Esophagus mucosa (tissue), 1 donor: ENCODE measurements at places on chromosomes 5 and 9. TPM values are rescaled to one million over a fixed set of nuclear protein-coding genes. Genes with fewer than 3 reads are reported as not detected.

- ATAC-seq, result no peak
These were observed 10.0 kb upstream of the SEPTIN8 start for GRCh38 chr5:132787076-132787475.

DNA sequence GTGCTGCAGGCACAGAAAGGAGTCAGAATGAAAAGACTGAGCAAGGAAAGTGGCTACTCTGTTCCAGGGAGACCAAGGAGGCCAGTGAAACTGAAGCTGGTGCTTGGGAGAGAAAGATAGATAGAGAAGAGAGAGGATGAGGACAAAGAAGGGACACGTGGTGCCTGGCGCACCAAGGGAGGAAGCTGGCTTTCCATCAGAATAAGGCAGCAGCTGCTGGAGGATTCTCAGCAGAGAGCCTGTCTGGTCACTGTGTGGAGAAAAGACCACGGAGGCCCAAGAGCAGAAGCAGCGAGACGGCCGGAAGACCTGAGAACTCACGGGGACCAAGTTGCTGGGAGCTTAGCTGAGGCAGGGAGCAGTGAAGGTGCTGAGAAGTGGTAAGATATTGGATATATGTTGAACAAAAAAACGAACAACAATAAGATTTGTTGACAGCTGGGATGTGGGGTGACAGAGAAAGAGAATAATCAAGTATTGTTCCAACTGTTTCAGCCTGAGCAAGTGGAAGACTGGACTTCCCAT, 116.1 kb downstream of the SEMA5A start:
- no peak for ATAC-seq

- no peak for ATAC-seq
These were observed 42.0 kb upstream of the ALDH1B1 start for GRCh38 chr9:38350529-38350928.

DNA sequence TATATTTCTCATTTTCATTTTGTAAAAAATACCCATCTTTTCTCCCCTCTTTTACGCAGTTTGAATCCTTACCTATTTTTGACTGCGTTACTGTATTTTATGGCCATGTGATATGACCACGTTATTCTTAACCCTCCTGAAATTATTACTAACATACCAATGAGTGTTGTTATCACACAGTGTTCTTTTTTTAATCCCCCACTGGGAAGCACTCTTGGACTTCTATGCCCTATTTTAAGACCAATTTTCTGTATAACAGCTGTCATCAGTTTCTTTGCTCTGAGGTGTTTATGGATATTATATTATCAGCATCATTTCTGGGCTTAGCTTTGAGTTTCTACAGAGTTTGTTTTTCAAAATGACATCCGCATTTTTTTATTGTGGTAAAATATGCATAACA, 71.1 kb downstream of the CFAP95 start:
- ATAC-seq, result no peak

GRCh38 chr5:177500685-177501522, 3.5 kb upstream of the PDLIM7 start:
- ATAC-seq, result no peak

DNA sequence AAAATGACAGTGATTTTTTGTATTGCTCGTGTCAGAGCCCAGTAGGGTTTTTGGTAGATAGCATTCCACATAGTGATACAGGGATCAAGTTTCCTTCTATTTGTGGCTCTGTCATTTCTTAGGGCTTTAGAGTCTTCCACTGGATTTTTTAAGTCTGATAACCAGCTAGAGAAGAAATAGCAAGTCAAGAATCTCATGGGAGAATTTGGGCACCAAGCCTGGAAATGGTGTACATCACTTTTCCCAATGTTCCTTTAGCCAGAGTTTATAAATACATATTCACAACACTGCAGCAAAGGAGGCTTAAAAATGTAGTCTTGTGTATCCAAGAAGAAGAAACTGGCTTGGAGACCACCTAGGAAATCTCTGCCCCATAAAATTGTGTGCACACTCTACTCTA, 647.1 kb upstream of the KLF4 start:
- no peak for ATAC-seq

GRCh38 chr5:1847056-1847455, 35.7 kb downstream of the IRX4 start:
- ATAC-seq, result no peak

DNA sequence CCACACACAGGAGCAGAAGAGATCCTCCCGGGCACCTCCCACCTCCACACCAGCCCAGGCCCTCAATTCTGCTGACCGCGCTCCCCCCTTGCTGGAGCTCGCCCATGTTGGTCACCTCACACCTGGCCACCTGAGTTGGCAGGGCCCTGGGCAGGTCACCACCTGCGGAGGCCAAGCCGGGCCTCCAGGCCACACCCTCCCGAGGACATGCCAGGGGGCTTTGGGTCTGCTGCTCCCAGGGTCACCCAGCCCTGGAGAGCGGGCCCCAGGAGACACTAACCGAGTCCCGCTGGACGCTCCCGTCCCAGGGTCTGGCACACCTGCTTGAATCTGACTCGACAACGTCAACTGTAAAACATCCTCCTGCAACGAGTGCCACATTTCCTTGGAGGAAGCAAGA, 2.1 kb downstream of the SOHLH1 start:
- no peak for ATAC-seq

GRCh38 chr5:108143581-108143980, 238.3 kb downstream of the FBXL17 start:
- no peak for ATAC-seq

DNA sequence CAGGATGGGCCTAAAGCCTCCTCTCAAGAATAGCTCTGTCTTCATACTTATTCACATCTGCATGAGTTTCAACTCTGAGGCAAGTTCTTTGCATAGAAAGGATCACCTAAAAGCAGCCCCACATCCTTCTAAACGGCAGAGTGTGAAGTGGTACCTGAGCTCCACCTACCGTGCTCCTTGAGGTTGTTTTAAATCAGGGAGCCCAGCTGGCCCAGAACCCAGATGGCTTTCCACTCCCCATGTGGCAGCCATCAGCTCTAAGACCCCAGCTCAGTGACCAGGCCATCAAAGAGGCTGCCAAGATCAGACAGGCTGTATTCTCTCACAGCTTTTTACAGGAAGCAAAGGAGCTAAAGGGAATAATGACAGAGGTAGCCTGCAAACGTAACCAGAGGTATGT, 299.3 kb downstream of the RASEF start:
- no peak for ATAC-seq

DNA sequence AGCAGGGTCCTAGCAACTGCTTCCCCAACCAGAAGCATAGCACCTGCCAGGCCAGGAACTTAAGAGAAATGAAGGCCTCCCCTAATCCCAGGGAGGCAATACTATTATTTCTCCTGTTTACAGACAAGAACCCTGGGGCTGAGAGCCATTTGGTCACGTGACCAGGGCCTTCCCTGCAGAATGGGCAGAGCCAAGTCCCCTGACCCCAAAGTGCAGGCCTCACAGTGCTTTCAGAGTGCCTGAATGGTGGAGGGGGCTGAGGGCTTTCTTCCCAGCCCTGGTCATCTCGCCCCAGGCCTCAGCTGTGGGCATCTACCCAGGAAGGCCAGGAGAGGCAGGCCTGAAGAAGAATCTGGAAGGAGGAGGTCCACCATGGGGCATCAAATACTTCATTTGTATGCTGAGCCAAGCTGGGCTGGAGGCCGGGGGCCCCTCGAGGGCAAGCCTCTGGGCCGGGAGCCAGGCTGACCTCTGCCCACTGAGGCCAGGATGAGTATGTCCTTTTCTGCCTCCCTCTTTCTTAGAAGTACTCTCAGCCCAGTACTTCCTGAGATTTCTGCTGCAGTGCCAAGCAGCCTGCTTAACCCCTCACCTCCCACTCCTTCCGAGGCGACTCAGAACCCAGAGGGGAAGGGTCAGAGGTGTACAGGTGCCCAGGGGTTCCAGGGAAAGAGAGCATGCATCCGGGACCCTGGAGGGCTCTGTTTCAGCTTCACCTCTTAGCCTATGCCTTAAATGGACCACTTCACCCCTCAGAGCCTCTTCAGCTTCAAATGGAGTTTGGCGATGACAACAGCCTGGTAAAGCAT, 18.9 kb upstream of the DUSP1 start:
- no peak for ATAC-seq

DNA sequence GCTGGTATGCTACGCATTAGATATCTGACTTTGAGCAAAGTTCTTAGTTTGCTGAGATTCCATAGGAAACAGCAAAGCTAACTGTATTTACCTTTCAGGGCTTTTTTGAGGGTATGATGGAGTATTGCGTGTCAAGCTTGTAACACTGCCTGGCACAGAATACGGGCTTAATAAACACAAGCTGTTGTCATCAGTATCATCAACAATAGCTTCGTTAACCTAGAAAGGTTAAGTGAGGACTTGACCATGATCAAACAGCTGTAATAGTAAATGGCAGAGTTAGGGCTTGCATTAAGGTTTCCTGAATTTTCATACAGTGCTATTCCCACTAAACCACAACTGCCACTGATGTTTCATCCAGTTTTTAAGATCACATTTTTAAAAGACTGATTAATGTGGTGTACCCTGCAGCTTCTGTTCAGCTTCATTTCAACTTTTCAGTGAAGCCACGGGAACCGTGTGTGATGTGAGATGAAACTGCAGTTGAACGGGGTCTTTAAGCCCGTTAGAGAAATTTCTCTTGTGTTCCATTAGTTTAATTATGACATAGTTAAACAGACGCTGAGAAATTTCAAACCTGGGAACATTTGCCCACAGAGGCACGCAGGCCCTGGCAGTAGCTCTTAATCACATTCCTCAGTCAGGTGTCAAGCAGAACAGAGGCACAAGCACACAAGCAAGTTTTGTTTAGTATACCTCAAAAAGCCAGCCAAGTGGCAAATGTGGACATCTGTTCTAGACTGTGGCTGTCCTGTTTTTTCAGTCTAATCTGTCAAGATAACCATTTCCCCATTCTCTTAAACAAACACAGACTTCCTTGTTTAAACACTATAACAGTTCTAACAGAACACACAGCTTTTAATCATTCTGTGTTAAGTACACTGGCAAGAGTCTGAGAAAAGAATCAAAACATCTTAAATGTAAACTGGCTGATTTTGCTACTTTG, 147.1 kb downstream of the ZNF608 start:
- ATAC-seq, result peak; percentile 33

- peak; percentile 84 for ATAC-seq
These were observed 59.2 kb downstream of the MEGF9 start for GRCh38 chr9:120655005-120655622.

GRCh38 chr9:8863886-8864544, 1064.4 kb upstream of the DMAC1 start:
- peak; percentile 42 for ATAC-seq

DNA sequence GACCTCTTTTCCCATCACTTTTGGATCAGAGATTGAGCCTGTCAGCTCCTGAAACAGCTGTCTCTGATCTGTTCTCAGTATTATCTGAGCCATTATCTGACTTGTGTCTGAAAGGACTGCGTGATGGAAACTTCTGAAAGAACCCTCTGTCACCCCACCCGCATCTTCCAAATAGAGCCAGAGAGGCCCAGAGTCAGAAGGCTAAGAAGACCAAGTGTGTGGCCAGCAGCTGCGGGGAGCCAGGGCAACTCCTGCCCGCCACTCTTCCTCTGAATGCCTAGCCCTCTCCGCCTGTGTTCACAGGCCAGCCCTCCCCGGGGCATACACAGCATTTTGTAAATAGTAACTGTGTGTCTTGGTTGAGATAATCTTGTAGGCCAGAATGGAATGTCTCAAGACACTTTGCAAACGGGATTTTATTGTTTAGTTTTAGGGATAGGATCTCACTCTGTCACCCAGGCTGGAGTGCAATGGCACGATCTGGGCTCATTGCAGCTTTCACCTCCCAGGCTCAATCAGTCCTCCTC, 92.7 kb downstream of the AOPEP start:
- ATAC-seq, result peak; percentile 22

FAM151B gene
- 1.3 TPM for total RNA-seq

FYB1 gene
- 64.7 TPM for total RNA-seq

PIP5KL1 gene
- total RNA-seq, result 4.3 TPM

TMEM171 gene
- 6.3 TPM for total RNA-seq

ECSCR gene
- total RNA-seq, result 5.0 TPM

CYLC2 gene
- not detected for total RNA-seq

EPB41L4B gene
- total RNA-seq, result 1.1 TPM

C9 gene
- total RNA-seq, result not detected

EIF4EBP3 gene
- 20.7 TPM for total RNA-seq

GRXCR2 gene
- total RNA-seq, result not detected

PCDHB15 gene
- total RNA-seq, result 0.44 TPM

WNK2 gene
- 0.92 TPM for total RNA-seq

ARL14EPL gene
- total RNA-seq, result not detected

TBCA gene
- 132 TPM for total RNA-seq

ITK gene
- 0.40 TPM for total RNA-seq

SET gene
- total RNA-seq, result 267 TPM

MPDZ gene
- total RNA-seq, result 2.2 TPM

CORO2A gene
- 21.2 TPM for total RNA-seq
